ENCODE measurements at places on chromosomes 11 and 22.
A peak's percentile ranks its signal among the peaks of the same experiment; 100 is the strongest.

DNA sequence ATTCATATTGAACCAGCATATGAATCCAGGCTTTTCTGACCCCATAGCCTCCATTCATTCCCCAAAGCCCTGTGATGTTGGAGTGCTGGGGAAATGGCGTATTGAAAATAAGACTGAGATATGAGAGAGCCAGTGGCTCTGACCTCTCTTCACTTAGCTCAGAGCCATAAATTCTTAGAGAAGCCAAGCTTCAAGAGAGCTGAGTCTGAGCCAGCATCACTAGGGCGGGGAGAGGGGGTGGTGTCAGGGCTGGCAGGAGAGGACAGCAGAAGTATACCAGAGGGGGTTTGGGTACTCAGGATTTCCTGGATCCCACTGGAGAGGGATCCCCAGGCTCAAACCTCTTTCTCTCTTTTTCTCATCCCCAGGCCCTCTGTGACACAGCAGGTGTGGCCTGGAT lies 16.7 kb upstream of the MOGAT2 start:
- no peak for DNase-seq

GRCh38 chr11:60016881-60017280 lies at the start of gene OOSP4B:
Gene OOSP4B (plus strand): TSS chr11:60017181.
- DNase-seq = no peak

DNA sequence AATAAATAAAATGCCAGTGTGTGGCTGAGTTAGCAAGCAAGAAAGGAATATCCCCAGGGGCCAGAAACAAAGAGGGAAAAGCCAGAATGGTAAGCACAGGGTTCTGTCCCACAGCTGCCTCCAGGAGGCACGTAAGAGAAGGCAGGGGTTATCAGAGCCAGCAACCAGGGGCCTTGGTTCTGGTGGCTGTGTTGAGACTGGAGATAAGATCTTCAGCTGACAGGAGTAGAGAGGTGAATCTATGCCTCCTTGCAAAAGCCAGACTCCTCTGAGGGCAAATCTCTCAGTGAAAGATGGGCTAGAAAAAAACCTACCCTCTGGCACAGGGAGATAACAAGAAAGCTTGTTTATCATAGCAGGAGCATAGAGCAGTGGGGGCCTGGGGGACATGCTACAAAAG lies 29.8 kb upstream of the NFAM1 start:
- no peak for DNase-seq

DNA sequence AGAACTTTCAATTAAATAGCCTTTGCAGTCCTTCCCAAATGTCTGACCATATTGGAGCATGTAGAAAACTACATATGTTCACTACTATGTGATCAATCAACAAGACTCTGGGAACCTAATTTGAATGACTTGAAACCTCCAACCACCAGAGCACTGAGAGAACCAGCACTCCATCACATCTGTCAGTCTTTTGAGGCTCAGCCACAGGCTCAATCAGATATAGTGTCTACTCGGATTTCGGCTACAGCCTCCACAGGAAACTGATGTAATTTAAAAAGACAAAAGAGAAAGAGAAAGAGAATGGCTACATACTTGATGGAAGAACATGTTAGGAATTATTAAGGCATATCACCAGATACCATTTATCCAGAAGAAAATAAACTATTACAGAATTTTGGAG lies 859.0 kb downstream of the FAM181B start:
- peak; percentile 60 for DNase-seq

- DNase-seq = no peak
These were observed 166.7 kb downstream of the ST3GAL4 start for GRCh38 chr11:126522152-126522551.

GRCh38 chr11:67271541-67272284 lies 5.4 kb downstream of the GRK2 start:
- DNase-seq = no peak

DNA sequence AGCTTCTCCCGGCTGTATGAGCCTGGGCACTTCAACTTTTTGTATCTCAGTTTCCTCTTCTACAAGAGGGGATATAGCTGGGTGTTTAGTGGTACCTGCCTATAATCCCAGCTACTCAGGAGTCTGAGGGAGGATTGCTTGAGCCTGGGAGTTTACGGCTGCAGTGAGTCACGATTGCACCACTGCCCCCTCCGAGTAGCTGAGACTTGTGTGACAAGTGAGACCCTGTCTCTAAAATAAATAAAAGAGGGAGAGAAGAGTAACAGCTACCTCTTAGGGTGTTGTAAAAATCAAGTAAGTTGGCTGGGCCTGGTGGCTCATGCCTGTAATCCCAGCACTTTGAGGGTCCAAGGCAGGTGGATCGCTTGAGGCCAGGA lies 10.0 kb upstream of the CATSPER1 start:
- DNase-seq = no peak

- no peak for DNase-seq
These were observed 419.3 kb upstream of the FAT3 start for GRCh38 chr11:91805293-91805692.

DNA sequence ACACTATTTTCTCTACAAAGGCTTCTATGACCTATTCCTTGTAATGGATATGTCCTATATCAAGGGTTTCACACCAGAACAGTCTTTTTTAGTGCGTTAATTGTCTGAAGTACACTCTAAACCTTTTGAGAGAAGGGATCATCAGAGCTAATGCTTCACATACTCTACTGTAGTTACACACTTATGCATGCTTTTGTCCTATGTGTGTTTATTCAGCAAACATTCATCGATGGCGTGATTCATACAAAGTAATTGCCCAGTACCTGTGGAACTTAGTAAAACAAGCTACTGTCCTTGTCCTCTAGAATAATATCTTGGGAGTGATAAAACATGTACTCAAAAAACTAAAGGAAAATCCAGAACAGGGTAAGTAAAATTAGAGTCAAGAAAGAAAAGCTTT lies 139.2 kb downstream of the GUCY1A2 start:
- no peak for DNase-seq

- DNase-seq = no peak
These were observed 9.6 kb upstream of the RELA start for GRCh38 chr11:65672180-65672860.

DNA sequence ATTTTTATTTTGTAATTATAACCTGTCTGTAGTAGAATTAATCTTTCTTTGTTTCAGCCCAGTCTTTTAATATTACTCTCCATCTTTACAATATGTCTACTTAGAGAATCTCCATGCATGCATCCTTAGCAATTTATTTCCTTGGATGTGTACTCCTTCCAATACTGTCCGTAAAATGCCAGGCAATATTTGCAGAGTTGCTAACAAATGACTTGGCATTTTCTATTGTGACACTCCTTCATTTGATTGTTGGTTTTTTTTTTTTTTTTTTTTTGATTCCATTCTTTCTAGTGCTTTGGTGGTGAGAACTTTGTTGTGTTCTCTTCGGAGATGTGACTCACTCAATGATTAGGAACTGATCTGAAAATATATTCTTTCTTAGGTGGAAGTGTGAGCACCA lies 220.3 kb downstream of the CNTN5 start:
- no peak for DNase-seq

DNA sequence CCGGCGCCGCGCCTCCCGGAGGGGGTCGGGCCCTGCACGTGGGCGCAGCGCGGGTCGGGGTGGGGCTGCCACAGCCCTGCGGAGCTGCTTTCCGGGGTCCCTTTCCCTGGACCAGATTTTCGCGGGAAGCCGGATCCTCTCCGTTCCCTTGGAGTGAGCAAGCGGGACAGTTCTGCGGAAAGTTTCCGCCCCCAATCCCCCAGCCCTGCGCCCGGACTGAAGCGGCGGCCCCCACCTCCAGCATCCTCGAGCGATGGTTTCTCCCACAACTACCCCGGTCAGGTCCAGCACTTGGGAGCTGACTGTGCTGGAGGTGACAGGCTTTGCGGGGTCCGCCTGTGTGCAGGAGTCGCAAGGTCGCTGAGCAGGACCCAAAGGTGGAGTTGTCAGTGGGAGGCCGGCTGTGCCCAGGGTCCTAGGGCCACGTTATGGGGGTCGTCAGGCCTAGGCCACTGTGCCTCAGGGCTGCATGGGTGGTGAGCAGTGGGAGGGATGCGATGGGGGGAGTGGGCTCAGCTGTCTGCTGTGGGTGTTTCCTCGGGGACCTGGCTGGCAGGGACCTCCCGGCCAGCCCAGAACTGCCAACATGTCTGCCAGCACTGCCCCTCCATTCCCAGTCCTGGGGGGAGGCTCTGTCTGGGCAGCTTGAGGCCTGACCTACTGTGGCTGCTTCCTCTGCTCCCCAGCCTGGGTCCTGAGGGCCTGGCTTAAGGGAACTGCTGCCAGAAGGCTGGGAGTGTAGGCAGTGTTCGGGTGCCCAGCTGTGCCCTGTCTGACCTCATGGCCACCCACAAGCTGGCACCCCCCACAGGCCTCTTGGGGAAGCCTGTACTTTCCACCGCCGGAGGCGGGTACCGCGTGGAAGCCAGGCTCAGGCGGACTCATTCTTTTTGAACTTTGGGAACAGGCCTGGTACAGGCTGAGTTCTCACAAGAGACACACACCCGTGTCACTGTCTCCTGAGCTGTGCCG lies 726 bp downstream of the ST3GAL4 start:
- DNase-seq = no peak

DNA sequence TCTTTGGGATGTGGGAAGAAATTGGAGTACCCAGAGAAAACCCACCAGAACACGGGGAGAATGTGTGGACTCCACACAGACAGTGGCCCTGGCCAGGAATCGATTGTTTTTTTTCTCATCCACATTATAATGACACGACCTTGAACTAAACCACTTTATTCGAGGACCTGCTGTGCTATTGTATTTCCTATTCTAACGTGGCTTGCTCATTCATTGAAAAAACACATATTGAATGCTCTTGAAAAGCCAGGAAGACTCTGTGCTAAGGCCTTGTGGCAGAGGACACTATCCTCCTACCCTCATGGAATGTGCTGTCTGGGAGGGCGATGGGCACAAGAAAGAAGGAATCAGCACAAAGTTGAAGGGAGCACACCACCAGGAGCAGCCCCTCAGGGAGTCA lies 9.1 kb upstream of the SREBF2 start:
- no peak for DNase-seq

DNA sequence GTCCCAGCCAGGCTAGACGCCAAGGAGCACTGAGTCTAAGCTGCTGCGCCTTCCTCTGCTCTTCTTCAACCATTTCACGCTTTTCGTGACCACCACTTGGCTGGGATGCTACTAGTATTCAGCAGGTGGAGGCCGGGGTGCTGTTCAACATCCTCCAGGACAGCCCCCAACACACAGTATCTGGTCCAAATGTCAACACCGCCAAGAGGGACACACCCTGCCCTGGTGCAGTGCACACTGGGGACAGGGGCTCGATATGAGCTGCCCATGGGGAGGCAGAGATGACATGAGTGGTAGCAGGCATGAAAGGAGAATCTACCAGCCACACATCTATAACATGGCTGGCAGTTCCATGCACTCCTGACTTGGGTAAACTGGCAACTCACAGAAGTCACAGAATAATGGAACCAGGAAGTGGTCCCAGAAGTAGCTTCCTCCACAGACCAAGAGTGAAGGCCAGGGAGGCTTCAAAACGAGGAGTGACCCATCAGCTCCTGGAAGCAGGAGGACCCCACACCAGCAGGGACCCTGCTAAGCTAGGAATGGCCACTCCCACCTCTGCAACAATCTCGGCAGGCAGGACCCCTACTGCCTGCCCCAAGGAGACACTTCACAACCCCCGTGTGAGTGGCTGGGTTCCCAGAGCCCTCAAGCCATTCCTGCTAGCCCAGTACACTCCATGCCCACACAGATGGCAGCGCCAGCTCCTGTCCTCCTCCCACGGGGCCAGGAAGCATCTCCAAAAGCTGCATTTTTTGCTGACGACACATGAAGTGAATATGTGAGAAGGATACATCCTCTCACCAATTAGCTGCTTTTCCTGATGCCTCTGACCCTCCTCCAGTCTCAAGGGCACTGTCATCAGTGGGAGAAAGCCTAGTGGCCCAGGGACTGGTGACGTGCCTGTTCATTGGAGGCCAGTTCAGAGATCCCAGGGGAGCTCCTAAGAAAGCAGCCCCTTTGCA lies 78.8 kb downstream of the DGCR2 start:
- DNase-seq = no peak

GRCh38 chr22:40377931-40378330 lies 7.5 kb downstream of the SGSM3 start:
- DNase-seq = no peak

DNA sequence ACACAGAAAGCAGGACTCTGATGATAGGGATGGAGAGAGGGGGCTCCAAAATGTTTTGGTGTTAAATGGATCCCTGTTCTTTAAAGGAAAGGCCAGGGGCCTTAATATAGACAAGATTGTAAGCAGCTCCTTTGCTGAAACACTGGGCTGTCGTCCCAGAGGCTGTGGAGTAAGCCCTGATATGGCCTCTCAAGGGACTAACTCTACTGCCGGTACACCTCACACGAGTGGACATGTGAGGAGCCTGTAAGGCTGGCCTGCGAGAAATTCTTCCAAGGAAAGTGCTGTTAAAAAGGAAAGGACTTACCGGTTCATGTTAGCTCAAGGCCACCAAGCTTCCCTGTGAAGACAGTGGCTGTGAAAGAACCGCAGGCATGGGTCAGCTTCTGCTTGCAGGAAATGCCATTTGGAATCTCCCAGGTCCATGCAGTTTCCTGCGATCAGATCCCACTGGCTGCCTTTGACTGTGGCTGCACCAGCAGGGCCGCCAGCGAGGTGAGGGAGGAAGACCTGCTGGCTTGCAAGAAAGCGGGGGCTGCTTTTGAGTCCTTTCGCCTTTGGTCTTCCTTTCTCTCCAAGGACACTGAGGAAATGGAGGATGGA lies 106.6 kb downstream of the PRR5L start:
- no peak for DNase-seq

GRCh38 chr11:69956669-69957190 lies 121.4 kb upstream of the ANO1 start:
- no peak for DNase-seq

- no peak for DNase-seq
These were observed 45.4 kb downstream of the SOX6 start for GRCh38 chr11:16310943-16311342.

DNA sequence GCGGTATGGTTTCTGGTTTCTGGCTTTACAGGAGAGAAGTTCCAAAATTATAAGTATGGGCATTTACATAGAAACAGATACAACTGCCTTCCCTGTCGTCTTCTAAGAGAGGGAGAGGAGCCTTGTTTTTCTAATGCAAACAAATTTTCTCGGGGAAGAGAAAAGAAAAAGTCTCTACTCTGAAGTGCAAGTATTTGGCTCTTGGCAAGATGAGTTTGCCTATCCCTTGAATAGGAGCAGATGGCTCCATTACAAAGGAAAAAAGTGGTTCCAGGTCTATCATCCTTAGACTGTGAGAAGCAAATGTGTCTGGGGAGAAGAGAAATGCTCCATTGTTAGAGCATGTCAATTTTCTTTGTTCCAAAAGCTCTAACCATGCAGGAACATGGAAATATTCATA lies 455.6 kb downstream of the BUD13 start:
- no peak for DNase-seq

- DNase-seq = no peak
These were observed 12.2 kb downstream of the WBP2NL start for GRCh38 chr22:42010778-42011177.

- no peak for DNase-seq
These were observed 9.9 kb upstream of the ACER3 start for GRCh38 chr11:76850815-76851214.

- DNase-seq = no peak
These were observed 68.6 kb upstream of the SORL1-AS1 start for GRCh38 chr11:121521145-121522042.

Data from CD8-positive, alpha-beta T cell (primary cell).